Stimulated activated CD8-positive, alpha-beta memory T cell treated with anti-CD3 and anti-CD28 coated beads, Interleukin-2, amount 100 ng/mL, for 1 hour (primary cell): ENCODE measurements at places on chromosomes 5 and 9.

- no peak for DNase-seq
Measured at GRCh38 chr5:67695369-67695768, 498.8 kb upstream of the CD180 start.

DNA sequence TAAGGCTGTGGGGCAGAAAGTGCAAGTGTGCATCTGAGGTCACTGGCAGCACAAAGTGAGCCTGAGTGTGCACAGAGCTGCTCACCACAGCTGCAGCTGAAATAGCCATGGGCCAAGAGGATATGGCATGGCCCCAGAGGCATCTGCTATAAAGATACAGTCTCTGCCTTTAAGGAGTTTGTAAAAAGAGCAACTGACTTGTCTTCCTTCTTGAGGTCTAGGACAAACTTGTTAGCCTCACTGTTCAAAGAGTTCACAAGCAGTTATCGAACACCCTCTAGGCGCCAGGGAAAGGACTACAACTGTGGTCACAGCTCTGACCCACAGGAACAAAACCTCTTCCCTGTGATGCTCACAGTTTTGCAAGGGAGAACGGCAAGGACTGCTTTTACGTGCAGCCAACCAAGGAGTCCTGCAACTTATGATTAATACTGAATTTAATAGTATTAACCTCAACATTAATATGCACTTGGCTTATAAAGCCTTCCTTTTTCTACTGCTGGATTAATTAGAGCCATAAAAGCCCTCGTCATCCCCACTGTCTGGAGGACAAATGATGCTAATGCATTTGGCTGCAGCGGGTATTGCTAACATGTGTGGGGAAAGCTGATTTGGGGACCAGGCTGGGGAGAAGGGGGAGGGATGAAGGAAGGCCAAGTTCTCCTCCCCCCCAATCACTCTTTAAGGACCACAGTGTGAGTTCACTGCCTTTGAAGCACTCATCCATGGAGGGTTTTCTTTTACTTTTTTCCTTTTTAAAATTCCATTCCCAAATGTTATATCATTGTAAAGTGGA is 189.8 kb upstream of the TRIM32 start:
- no peak for DNase-seq

GRCh38 chr9:72362680-72363139 is 2.3 kb downstream of the ZFAND5 start:
- DNase-seq: no peak

- DNase-seq: no peak
Measured at GRCh38 chr5:132058646-132059042, 1.8 kb upstream of the IL3 start.

- DNase-seq: no peak
Measured at GRCh38 chr9:22337261-22337660, 109.4 kb upstream of the DMRTA1 start.

DNA sequence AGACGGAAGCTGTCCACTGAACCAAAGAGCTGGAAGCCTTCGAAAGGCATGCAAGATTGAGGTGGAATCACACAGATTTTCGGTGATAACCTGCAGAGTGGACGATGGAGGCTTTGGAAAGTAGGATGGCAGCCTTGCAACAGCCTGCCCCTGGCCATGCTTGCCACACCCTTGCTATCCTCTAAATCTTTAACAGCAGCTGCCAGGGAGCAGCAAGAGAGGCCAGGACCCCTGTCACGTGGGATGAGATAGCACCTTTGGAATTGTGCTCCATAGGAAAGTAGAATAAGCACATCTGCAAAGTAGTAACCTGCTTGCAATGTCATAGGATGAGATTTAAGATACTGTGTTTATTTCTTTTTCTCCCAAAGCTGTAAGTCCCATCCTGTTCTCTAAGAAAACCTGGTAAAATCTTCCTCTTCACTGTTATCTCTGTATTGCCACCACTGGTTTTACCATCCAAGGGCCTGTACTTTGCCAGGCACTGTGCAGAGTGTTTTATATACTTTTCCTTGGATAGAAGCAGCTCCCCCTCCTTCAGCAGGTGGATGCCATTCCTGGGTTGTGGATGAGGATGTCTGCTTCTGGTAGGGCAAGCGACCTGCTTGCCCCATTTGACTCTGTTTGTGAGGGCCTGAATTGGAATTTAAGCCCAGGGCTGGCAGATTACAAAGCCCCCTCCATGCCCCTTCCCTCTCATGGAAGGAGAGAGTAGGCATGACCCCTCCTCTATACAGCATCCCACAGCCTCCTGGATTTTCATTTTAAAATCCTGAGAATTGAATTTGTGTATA is 10.1 kb downstream of the TRIO start:
- DNase-seq: no peak

- DNase-seq: no peak
Measured at GRCh38 chr5:14863105-14863504, 8.5 kb downstream of the ANKH start.

DNA sequence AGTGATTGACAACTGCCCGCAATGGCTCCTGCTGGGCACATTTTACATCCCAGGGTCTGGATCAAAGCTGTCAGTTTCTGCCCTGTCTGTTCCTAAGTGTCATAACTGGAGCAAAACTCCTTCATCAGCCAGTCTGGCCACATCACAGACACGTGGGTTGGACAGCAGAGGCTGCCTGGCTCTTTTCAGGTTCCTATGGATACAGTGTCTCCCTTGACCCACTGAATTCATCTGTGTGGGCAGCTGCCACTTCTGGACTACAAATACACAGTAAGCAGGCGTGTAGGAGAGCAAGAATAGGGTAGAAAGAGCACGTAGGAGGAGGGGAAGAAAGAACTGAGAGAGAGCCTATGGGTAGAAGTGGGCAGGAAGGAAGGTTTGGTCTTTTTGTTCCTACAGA is 238.0 kb downstream of the ENC1 start:
- DNase-seq: no peak

- no peak for DNase-seq
Measured at GRCh38 chr9:133321411-133321935, 14.5 kb downstream of the SURF6 start.

DNA sequence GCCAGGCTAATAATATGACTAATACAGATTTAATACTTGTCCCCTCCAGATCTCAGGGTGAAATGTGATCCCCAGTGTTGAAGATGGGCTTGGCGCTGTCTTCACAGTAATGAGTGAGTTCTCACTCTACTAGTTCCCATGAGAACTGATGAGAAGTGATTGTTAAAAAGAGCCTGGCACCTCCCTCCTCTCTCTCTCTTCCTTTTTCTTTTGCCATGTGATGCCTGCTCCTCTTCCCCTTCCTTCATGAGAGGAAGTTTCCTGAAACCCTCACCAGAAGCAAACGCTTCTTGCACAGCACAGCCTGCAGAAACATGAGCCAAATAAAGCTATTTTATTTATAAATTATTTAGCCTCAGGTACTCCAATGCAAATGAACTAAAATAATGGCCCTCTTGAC is 55.2 kb downstream of the GLDC start:
- DNase-seq: no peak

DNA sequence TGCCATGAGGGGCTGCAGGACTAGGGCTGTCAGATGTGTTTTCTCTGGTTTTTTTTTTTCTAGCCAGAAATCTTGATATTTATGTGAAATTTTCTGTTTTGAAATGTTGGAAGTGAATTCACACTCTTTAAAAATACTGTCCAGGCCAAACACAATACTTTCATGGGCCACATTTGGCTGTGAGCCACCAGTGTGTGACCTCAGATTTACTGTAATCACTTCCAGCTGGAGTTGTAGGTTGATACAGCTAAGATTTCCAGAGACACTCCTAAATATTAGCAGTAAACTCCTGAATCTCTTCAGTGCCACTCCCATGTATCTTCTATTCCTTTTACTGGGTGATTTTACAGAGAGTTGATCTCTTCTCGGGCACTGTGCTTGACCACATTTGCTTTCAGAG is 92.2 kb upstream of the CKMT2 start:
- DNase-seq: no peak

- DNase-seq: no peak
Measured at GRCh38 chr9:20726144-20726543, 42.1 kb downstream of the FOCAD start.

GRCh38 chr5:137214446-137215189 is 284.5 kb downstream of the SPOCK1 start:
- no peak for DNase-seq

DNA sequence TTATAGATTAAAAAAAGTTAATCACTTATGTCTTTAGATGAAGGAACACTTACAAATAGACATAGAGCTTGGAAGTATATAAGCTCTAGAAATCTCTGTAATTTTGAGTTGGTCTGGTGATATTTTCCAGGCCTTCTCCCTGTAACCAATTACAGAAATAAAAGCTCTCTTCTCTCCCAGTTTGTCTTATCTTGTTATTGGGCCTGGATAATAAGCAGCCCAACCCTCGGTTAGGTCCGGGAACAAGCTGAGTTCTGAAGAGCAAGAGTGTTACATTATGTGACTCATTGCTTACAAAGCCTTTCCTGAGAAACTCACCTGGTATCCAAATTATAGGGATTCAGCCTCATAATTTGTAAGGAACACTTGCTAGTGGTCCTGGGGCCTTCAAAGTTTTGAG is 1146.2 kb downstream of the CDH9 start:
- DNase-seq: no peak

GRCh38 chr5:67805666-67806348 is 409.7 kb upstream of the PIK3R1 start:
- DNase-seq: no peak

- no peak for DNase-seq
Measured at GRCh38 chr9:133585481-133586351, 23.5 kb downstream of the FAM163B start.

DNA sequence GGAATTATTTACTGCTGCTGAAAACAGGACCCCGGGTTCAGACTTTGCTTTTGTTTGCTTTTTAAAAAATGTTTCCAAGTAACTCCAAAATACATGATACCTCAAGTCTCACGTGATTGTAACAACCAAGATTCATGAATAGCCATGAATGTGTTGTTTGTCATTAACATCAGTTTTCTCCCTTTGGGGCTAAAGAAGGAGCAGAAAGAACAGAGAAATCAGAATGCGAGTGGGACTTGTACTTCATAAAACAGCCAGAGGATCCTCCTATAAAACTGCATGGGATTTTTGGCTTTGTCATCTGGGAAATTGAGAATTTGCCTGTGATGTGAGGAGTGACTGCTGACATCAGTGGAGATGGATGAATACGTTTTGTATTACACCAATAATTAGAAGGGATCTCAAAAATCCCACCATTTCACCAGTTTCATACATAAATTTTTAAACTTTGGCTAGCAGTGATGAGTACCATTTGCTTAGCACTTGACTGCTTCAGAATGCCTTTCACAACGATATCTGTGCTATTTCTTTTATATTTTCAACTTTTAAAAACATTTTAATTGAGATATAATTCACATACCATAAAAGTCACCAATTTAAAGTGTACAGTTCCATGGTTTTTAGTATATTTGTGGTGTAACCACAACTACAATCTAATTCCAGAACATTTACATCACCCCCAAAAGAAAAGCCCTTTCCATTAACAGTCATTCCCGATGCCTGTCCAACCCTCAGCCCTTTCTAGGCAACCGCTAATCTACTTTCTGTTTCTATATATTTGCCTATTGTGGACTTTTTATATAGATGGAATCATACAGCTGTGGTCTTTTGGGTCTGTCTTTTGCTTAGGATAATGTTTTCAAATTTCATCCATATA is 126.9 kb upstream of the ANKRD55 start:
- no peak for DNase-seq

DNA sequence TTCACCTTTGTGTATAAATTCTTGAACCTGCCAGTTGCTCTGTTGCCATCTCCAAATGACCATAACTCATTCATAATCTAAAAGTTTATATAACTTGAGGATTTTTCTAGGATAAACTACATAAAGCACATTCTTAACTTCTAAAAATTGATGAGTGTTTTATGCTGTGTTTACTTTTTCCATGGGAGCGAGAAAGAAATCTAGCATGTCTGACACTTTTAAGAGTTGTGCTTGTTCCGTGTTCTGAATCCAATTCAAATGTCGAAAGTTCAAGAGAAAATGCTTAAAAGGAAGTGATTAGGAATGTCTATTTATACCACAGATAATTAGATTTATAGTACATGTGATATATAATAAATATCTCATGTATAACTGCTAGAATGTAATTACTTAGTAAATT is 154.4 kb downstream of the DEPDC1B start:
- no peak for DNase-seq
